Activated CD8-positive, alpha-beta T cell treated with anti-CD3 and anti-CD28 coated beads, Interleukin-2, amount 10 ng/mL, durations not matched to agents 7 days and 5 days (primary cell): ENCODE measurements at places on chromosomes 2 and 18. TPM values are rescaled to one million over a fixed set of nuclear protein-coding genes. Genes with fewer than 3 reads are reported as not detected.

Gene MC4R
- total RNA-seq = not detected

Gene DIPK1C
- not detected for total RNA-seq

Gene PROC
- not detected for total RNA-seq

DNA sequence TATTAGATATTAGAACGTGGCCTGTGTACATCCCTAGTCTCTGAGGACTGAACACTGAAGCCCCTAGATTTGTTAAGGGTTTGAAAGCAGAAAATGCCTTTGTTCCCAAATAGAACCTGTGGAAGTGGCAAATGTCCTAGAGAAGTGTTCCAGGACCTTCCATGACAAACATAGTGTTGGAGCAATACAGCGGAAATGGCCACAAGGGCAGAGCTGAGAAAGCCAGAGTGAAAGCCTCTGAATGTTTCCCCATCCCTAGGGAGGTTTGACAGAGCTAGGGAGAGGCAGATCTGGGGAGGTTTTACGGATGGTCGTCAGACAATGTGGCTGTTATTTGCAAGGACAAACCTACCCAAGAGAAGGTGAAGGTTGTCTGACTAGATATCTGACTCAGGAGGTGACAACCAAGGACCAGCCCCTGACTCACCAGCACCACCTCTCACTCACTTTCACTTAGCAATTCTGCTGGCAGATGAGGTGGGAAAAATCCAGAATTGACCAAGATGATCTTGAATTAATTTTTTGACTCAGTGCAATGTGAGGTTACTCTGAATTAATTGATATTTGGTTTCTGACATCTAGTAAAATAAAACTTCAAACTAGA is 24.1 kb downstream of the RBM43 start:
- no peak for DNase-seq

GRCh38 chr2:151971301-151972051 is 127.4 kb downstream of the CACNB4 start:
- DNase-seq = no peak

DNA sequence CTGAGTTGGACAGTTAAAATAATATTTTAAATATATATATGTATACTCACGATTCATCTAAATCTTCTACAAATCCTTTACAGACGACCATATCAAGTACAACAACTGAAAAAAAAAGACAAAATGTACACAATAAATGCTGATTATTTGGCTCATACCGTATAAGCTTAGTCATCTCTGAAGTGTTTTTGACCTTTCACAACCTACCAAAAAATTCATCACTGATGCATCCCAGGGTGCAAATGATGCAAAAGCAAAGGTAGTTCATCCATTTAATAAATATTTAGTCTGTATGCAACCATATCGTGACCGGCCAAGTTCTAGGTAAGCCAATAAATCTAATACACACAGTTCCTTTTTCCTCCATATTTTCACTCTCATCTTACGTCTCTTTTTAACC is 1.1 kb downstream of the TMX3 start:
- no peak for DNase-seq
